Activated naive CD4-positive, alpha-beta T cell treated with anti-CD3 and anti-CD28 coated beads, Interleukin-2, amount 10 ng/mL, durations not matched to agents 5 hours and 36 hours (primary cell): ENCODE measurements at places on chromosomes 2 and 18. TPM values are rescaled to one million over a fixed set of nuclear protein-coding genes. Genes with fewer than 3 reads are reported as not detected.

TTN gene
- 11.6 TPM for total RNA-seq

ACSL3 gene
- 57.7 TPM for total RNA-seq

TUBB8B gene
- not detected for total RNA-seq

SLC30A3 gene
- total RNA-seq: 0.12 TPM

EFR3B gene
- total RNA-seq: not detected

PLCL1 gene
- total RNA-seq: 2.2 TPM

MLPH gene
- total RNA-seq: not detected

SLC38A11 gene
- total RNA-seq: not detected

FSIP2 gene
- 0.05 TPM for total RNA-seq

TM4SF20 gene
- total RNA-seq: not detected

TWIST2 gene
- total RNA-seq: not detected

CROCC2 gene
- not detected for total RNA-seq

POTEE gene
- 0.45 TPM for total RNA-seq

MTLN gene
- 39.3 TPM for total RNA-seq

TXNDC2 gene
- total RNA-seq: not detected

RND3 gene
- not detected for total RNA-seq

TCF7L1 gene
- total RNA-seq: not detected

THUMPD2 gene
- total RNA-seq: 11.8 TPM

SLC40A1 gene
- 9.6 TPM for total RNA-seq

RAB27B gene
- 3.4 TPM for total RNA-seq

SPC25 gene
- 34.3 TPM for total RNA-seq

C2orf81 gene
- total RNA-seq: 3.3 TPM
